ENCODE measurements at places on chromosomes 4 and X.

GRCh38 chr4:24896977-24897376, 15.9 kb downstream of the CCDC149 start:
- no peak for DNase-seq

DNA sequence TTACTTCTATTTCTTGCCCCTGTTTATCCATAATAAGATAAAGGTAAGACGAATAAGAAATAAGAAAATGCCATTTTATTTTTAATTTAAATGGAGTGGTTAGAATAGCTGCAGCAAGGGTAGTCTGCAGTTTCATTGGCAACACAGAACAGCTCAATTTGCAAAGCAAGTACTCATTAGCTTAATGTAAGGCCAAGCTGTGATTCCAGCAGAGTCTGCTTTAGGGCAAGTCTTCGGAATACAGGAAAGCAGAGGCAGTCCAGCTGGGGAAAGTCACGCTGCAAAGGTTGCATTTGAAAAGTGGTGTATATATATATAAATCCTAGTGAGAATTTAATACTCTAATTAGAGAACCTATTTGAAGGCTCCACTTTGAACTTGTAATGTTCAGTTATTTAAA, 59.0 kb downstream of the ANXA10 start:
- no peak for DNase-seq

DNA sequence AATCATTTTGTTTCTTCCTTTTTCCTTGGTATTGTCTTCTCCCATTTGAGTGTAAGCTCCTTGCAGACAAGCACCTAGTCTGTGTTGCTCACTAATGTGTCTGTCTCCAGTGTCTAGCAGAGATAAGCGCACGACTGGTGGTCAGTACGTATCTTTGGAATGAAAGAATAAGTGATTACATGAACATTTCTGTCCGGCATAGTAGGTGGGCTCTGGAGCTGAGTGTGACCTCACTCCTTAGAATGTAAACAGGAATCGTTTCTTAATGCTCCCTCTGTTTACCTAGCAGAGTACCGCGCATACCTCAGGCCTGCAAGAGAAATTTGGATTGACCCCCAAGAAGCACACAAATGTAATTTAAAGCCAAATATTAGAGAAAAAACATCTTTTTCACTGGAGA, 235.4 kb downstream of the MAML3 start:
- no peak for DNase-seq

DNA sequence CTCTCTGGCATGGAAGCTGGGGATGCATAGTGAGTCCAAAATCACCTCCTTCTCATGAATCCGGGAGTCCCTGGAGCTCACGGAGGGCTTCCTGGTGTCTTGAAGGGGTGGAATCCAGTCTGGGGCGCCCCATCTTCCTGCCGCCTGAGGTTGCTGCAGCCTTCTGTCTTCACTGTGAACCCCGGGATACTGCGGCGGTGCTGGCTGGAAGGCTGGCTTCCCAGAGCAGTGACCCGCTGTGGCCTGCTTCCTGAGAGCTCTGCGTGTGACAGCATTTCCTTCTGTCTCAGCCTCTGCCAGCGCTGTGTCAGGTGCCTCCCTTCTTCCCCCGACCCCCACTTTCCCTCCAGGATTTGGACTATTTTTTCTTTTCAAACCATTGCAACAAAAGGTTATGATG, 98.8 kb upstream of the STOX2 start:
- no peak for DNase-seq

DNA sequence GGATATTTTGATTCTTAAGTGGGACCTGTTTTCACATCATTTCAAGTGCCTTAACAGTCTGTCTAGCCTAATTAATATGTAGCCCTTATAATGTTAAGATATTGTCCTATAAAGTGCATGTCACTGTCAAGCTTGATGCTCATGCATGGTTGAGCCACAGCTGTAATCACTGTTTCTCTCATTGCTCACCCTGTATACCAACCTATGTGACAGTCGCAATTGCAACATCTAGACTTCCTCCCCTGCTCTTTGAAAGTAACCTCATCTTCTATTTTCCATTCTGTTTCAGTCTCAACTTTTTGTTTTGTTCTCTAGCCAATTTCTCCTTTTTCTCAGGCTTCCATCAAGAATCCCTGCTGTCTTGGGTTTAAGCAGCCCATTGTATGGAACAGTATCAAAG, 24.4 kb upstream of the MSL3 start:
- DNase-seq, result no peak

- peak; percentile 62 for DNase-seq
These were observed 10.7 kb downstream of the LIAS start for GRCh38 chr4:39469429-39470077.

GRCh38 chr4:149784018-149784417, 31.6 kb downstream of the IQCM start:
- DNase-seq, result no peak

GRCh38 chr4:40316333-40316781, 18.8 kb upstream of the CHRNA9 start:
- no peak for DNase-seq

GRCh38 chrX:95058815-95059214, 1384.8 kb downstream of the FAM133A start:
- DNase-seq, result no peak

DNA sequence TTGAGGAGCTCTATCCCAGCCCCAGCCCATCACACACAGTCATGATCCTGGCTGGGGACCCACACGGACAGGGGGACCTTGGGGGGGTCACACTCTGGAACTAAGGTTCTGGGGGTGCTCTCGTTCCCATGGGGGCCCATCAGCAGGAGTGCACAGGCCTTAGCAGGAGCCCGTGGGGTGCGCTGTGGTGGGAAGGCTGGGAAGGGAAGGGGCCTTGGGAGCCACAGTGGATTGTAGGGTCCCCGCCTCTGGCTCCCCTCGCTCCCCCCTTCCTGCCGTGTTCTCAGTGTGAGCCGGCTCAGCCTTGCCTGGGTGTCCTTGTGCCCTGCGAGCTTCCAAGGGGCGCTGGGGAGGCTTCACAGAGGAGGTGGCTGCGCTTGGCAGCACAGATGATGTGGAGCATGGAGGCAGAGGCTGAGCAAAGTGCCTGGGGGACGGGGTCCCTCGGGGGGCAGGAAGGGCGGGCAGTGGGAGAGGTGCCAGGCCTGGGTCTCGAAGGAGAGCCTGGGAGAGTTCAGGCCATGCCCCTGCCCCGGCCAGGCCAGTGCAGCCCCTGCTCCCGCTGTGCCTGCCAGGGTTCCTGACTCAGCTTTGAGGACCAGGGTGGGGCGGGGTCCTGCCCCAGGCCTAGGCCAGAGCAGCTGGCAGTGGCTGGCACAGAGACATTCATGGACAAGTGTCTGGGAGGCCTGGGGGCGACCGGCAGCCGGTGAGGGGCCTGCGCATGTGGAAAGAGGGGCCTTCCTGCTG, 5.5 kb upstream of the HGFAC start:
- DNase-seq, result no peak

GRCh38 chr4:138405934-138406567, 163.9 kb upstream of the SLC7A11 start:
- peak; percentile 15 for DNase-seq

DNA sequence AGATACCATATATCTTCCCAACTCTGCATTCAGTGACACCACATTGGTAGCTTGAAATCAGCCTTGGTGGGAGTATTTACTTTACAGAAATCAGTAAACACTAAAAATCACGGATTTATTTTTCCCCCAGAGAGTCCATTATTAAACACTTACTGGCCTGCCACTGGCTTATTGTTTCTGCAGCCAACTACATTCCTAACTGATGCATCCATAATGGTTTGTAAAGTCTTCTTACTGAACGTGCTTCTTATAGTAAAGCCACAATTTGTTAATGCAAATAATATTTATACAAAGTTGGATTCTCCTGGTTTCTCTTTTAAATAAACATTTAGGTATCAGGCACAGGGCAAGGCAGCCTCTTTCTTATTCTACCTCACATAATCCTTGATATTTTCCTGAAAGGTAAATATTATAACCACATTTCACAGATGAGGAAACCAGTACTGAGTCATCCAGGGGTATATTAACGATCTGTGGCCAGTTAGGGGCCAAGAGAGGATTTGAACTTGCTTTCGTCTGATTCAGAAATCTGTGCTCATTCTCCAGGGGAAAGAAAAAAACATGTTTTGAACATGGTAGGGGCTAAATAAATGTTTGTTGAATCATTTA, 136.5 kb downstream of the RAB28 start:
- DNase-seq, result no peak

DNA sequence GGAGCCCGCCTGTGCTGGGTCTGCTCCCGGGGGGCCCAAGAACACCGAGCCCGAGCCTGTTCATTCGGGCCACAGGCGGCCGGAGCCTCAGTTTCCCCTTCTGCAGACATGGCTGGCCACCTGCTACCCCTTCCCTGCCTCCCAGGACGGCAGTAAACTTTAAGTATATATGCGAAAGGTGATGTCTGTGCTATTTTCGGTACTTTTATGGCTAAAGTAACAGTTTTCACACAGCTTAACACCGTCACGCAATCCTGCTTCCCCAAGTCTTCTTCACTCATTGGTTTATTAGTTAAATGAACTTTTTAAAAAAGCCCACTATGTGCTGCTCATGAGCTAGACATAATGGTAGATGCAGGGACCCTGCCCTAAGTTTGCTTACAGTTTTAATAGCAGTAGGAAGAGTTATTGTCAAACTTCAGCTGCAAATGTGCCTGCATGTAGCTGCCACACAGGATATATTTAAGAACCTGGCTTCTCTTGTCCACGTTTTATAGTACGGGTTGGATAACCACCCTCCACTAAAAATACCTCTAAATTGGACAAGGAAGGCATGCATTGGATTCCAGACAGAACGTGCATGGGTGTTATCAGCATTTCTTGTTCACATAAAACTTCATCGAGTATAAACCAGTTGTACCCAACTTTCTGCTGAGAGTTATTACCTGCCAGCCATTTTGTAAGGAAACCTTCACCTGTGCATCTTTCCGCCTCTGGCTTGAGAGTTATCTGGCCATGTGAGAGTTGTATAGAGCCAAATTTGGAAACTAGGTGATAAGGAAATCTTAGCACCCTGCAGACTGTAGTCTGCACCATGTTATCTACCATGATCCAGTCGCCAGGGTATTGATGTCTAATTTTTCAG, 741 bp downstream of the ANAPC4 start:
- DNase-seq, result peak; percentile 13

- no peak for DNase-seq
These were observed 11.7 kb downstream of the MFAP3L start for GRCh38 chr4:170014359-170015011.

DNA sequence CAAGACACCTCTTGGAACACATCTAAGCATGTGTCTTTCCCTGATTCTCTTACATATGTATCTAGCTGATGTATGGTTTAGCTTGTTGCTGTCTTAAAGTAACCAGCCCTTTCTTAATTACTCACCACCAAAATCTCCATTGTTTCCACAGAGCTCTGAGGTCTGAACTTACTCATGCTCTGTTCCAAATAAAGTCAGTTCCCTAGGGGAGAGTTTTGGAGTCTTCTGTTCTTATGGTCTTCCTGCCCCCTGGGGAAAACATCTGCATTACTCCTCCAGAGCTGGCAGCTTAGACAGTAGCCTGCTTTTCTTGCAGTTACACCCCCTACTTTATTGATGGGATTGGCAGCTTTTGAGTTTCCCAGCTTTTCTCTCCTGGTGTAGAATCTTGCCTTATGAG, 125.8 kb downstream of the EDA start:
- DNase-seq, result no peak

GRCh38 chr4:127905029-127905428, 24.3 kb downstream of the PLK4 start:
- no peak for DNase-seq

- DNase-seq, result no peak
These were observed 99.6 kb upstream of the PTCHD1 start for GRCh38 chrX:23235051-23235450.

- DNase-seq, result no peak
These were observed 1141.1 kb downstream of the STIM2 start for GRCh38 chr4:28001698-28002097.

DNA sequence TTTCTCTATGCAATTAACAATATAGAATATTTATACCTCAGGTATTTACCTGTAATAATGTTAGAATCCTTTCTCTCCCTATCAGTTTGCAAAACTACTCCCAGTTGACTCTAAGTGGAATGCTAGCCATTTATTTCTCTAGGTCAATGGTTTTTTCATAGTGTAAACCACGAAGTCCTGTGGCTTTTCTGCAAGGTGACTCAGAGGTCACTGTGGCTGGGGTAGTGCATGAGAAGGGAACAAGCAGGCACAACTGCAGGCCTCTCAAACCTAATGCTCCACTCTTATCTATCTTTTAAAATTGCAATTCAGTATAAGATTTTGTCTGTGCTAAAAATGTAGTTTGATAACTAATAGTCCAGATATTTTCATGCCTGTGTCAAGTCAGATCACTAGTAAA, 159.4 kb downstream of the ANTXR2 start:
- no peak for DNase-seq

DNA sequence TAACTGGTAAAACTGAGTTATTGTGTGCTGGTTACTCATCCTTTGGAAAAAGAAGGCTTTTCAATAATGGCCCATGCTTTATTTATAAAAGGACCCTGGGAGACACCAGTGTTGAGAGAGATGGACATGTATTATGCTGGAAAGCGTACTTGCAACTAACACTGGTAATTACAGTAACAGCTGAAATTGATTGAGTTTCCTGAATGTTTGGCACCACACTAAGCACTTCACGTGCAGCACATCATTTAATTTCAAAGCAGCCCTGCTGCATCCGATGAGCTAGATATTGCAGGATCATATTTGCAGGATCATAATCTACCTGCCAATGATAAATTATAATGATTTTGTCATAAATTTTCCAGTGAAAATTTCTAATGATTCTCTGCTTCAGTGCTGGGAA, 81.5 kb downstream of the QRFPR start:
- no peak for DNase-seq

GRCh38 chr4:61740886-61741285, 540.8 kb downstream of the ADGRL3 start:
- DNase-seq, result no peak

DNA sequence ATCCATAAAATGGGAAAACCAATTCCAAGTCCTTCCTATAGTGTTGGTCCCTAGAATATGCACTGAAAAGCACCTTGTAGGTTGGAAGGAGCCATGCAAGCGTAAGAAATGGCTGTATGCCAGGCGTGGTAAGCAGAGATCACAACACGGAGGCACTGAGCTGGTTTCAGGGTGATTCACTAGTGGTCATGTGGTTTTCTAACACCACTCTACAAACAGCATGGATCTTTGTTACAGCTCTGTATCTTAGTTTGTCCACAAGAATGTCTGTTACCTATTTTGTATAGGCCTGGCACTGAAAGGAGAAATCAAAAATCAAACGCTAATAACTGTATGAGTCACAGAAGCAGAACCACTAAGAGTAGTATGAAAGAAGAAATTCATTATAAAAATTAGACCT, 71.9 kb downstream of the MAGEB17 start:
- no peak for DNase-seq

GRCh38 chr4:178808106-178808505, 1365.9 kb upstream of the AGA start:
- no peak for DNase-seq

Data from GM10248 (cell line).